ENCODE measurements at places on chromosomes 6 and 20.

DNA sequence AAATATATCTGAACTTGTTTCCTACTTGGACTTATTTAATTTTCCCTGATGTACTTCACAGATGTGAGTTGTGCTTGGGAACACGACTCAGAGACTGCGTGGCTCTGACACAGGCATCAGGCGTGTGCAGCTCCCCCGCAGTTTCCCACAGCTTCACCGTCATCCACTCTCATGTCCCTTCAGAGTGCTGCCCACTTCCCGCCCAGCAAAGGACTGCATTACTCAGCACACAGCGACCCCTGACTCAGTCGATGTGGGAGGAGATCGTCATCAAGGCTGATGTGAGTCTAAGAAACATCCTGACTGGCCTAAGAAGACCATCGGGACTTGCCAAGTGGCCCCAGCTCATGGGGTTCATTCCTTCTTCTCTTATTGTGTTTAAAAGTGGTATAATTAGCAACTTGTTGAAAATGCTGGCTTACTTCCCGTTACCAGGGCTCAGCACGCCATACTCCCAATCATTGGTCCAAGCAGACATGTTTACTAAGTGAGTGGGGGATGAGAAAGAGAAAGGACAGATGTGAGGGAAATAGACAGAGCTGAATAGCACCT, 539.4 kb upstream of the JARID2 start:
- DNase-seq: no peak

DNA sequence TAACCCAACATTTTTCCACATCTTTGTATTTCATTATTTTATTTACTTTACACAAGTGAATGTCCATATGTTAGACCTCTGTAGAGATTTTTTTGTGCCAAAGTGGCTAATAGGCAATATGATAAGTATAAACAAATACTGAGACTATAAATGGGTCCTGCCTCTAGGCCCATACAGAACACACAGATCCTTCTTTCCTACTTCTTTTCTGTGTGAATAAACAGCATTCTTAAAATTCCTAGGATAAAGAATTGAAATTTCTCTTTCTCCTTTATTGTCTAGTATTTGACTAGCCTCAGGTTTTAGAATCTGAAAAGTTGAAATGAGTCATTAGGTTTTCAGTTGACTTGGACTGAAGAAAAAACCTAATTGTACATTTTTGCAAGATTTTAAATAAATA, 46.3 kb upstream of the HS3ST5 start:
- DNase-seq: no peak

- DNase-seq: no peak
Measured at GRCh38 chr20:29079769-29080690, 2177.4 kb upstream of the DEFB115 start.

- DNase-seq: no peak
Measured at GRCh38 chr6:34249469-34250261, 859 bp upstream of the SMIM29 start.

GRCh38 chr6:136470044-136470443, 80.2 kb downstream of the MAP7 start:
- no peak for DNase-seq

GRCh38 chr20:4989570-4989969, 11.7 kb downstream of the SLC23A2 start:
- DNase-seq: no peak

- no peak for DNase-seq
Measured at GRCh38 chr20:41405436-41405835, 38.8 kb upstream of the EMILIN3 start.

DNA sequence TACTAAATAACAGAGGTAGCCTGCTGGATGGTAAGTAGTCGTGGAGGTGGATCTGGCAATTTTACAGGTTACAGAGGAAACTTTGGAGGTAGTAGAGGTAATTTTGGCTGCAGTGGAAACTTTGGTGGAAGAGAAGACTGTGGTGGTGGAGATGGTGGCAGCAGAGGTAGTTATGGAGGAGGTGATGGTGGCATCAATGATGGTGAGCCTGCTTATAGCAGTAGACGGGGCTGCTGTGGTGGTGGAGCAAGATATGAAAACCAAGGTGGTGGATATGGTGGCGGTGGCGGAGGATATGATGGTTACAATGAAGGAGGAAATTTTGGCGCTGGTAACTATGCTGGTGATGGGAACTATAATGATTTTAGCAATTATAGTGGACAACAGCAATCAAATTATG, 15.3 kb downstream of the RAB5IF start:
- no peak for DNase-seq

DNA sequence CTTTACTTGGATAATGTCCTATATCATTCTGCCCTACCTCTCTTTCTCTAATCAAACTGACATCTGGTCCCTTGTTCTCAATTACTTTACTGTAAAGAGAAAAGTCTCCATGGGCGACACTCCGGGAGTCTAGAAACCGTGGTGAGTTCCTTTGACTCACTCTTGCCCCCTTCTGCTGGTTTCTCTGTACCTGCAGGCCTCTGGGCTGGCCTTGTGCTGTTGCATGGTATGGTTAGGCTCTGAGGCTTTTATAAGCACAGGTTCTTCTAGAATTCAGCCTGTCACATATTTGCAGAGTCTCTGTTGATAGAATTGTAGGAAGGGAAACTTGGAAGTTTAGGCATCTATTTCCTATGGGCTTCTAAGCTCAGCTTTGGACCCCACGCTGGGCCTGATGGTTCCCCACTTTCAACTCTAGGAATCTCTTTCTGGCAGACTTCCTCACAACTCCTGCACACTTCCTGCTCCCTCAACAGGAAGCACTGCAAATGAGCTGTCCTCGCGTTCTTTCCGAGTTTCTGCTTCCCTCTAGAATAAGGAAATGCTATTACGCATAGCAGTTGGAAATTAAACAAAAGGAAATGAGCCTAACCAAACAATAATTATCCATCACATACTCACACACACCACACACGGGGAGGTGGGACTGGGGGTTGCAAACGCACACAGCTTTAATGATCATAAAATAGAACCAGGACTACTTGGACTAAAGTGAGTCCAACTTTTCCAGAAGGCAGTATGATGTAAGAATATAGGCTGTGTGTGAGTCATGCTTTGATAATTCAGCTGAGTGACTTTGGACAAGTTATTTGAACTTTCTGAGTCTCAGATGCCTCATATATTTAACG, 683.3 kb downstream of the QKI start:
- DNase-seq: no peak

- peak; percentile 81 for DNase-seq
Measured at GRCh38 chr20:23049201-23050075, at the start of gene THBD. Gene THBD, minus strand, starts transcription at chr20:23049672. Its CDS starts 168 bp downstream, at chr20:23049504.

GRCh38 chr6:150600010-150600300, 270 bp downstream of the PLEKHG1 start:
- DNase-seq: no peak

All from left forelimb (tissue), 1 donor.